Activated naive CD8-positive, alpha-beta T cell treated with anti-CD3 and anti-CD28 coated beads, Interleukin-2, amount 10 ng/mL, durations not matched to agents 7 days and 5 days (primary cell): ENCODE measurements at places on chromosomes 4 and X. TPM values are rescaled to one million over a fixed set of nuclear protein-coding genes. Genes with fewer than 3 reads are reported as not detected.
A peak's percentile ranks its signal among the peaks of the same experiment; 100 is the strongest.

Gene PDK3
- 32.4 TPM for total RNA-seq

GRCh38 chr4:55499495-55499894 lies 47.2 kb downstream of the CLOCK start:
- H3K27me3 ChIP-seq, result no peaks in the 10 kb centered on the region
- no peak for DNase-seq
- H3K4me3 ChIP-seq, result no peak overlapping the region

GRCh38 chr4:139670775-139671174 lies 5.2 kb downstream of the MGST2 start:
- peaks cover 18% of the 10 kb centered on the region for H3K4me1 ChIP-seq
- peaks cover 5% of the 10 kb centered on the region for H3K27me3 ChIP-seq
- no peak overlapping the region for H3K4me3 ChIP-seq
- no peak overlapping the region for H3K27ac ChIP-seq

GRCh38 chr4:47639531-47639930 lies 154.5 kb downstream of the ATP10D start:
- peaks cover 14% of the 10 kb centered on the region for H3K27me3 ChIP-seq
- no peaks in the 10 kb centered on the region for H3K36me3 ChIP-seq
- peaks cover 1% of the 10 kb centered on the region for H3K4me1 ChIP-seq

GRCh38 chr4:127759228-127759820 lies 22.8 kb upstream of the HSPA4L start:
- no peak overlapping the region for H3K4me3 ChIP-seq
- peaks cover 3% of the 10 kb centered on the region for H3K27me3 ChIP-seq
- no peak for DNase-seq
- H3K27ac ChIP-seq, result no peak overlapping the region
- no peaks in the 10 kb centered on the region for H3K4me1 ChIP-seq

- H3K36me3 ChIP-seq, result peaks cover 35% of the 10 kb centered on the region
- no peak overlapping the region for H3K27ac ChIP-seq
- DNase-seq, result no peak
- peaks cover 8% of the 10 kb centered on the region for H3K4me1 ChIP-seq
Observed at GRCh38 chr4:38075370-38076152, 115.4 kb downstream of the PTTG2 start.

- DNase-seq, result no peak
- H3K27ac ChIP-seq, result no peak overlapping the region
- H3K27me3 ChIP-seq, result peaks cover 48% of the 10 kb centered on the region
Observed at GRCh38 chrX:50469206-50469605, 1.4 kb downstream of the DGKK start.

- H3K27ac ChIP-seq, result no peak overlapping the region
- no peak overlapping the region for H3K4me3 ChIP-seq
- no peaks in the 10 kb centered on the region for H3K27me3 ChIP-seq
- H3K4me1 ChIP-seq, result no peaks in the 10 kb centered on the region
- no peaks in the 10 kb centered on the region for H3K36me3 ChIP-seq
Observed at GRCh38 chr4:120399826-120400225, 333.2 kb upstream of the MAD2L1 start.

DNA sequence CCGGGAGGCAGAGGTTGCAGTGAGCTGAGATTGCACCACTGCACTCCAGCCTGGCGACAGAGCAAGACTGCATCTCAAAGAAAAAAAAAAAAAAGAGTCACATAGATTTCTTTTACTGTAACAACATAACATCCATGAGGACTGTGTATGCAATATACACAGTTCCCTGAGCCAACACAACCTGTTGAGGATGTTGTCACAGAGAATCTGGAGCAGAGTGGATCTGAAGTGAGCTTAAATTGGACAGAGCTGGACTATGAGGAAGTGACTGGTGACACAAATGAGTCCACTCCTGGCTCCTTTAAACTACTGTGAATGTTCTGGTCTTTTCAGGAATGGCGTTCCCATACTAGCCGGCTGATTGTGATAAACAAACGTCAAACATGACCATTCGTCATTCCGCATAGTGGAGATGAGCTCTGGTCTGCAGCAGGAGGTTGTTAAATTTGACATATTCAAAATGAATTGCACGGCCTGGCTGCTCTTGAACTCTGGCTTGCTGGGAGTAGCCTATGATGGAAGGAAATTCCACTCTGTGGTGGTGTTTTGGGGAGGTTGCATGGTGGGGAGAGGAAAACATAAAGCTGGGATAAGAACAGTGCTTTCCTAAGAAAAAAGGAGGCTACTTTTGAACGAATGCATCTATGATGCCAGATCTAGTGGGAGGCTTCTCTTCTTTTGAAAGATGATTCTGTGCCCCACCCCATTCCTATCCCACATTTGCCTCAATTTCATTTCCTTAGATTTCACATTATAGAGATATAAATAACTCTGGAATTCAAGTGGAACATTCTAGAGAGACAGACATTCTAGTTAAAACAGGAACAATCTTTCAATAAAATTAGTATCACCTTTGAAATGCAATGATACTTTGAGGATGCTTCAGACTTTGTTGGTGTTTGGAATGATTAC lies 149.5 kb downstream of the SHROOM3 start:
- H3K27me3 ChIP-seq, result peaks cover 47% of the 10 kb centered on the region
- no peak overlapping the region for H3K4me3 ChIP-seq
- no peaks in the 10 kb centered on the region for H3K36me3 ChIP-seq
- no peak overlapping the region for H3K27ac ChIP-seq
- H3K4me1 ChIP-seq, result peaks cover 2% of the 10 kb centered on the region
- no peak for DNase-seq

- no peak overlapping the region for H3K27ac ChIP-seq
- no peaks in the 10 kb centered on the region for H3K27me3 ChIP-seq
- no peak overlapping the region for H3K4me3 ChIP-seq
- H3K36me3 ChIP-seq, result no peaks in the 10 kb centered on the region
- no peaks in the 10 kb centered on the region for H3K4me1 ChIP-seq
Observed at GRCh38 chrX:5180135-5180741, 1048.4 kb downstream of the NLGN4X start.

DNA sequence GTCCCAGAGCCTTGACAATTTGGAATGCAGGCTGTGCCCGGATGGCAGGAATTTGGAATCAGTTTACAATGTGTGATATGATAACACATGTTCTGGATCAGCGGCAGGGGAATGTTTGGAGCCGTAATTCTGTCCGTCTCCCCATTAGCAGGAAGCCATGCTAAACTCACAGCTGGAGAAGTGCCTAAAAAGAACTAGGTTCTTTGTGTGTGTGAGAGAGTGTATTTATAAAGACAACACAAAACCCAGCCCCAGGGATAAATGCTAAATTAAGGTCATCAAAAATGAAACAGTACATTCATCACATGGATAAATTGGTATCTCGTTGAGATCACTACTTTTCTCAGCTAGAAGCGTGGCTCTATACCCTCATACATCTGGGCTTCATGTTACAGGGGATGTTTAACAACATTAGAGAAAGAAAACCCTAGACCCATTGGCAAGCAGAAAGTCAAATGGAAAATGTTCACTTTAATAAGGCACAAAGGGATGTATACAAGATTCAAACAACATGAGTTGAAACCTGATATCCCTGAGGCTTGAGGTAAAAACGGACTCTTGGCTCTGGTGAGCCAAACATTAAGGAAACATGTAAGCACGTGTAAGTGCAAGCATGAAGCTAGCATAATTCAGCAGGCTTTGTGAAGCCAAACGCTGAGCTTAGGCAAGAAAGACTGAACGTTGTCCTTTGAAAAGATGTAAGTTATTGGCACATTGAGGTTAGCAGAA lies 18.0 kb upstream of the TMEM131L start:
- H3K4me3 ChIP-seq, result no peak overlapping the region
- H3K4me1 ChIP-seq, result peaks cover 26% of the 10 kb centered on the region
- H3K27me3 ChIP-seq, result no peaks in the 10 kb centered on the region
- H3K36me3 ChIP-seq, result no peaks in the 10 kb centered on the region

DNA sequence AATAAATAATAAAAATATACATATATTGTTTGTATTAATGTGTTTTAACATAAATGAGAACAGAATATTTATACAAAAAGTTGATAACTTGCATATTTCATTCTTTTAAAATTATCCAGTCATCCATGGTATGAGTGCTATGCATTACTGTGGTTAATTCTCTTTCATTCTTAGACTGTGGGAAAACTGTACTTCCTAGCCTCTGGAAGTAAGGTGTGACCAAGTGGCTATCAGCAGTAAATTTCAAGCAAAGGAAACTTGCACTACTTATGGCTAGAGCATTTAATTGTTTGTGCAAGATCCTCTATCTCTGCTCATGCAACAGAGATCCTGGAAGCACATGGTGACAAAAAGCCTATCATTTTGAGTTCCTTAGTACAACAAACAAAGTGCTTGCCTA lies 1054.5 kb upstream of the PABPC4L start:
- no peak overlapping the region for H3K4me3 ChIP-seq
- H3K27me3 ChIP-seq, result no peaks in the 10 kb centered on the region
- no peaks in the 10 kb centered on the region for H3K36me3 ChIP-seq
- no peak overlapping the region for H3K27ac ChIP-seq

DNA sequence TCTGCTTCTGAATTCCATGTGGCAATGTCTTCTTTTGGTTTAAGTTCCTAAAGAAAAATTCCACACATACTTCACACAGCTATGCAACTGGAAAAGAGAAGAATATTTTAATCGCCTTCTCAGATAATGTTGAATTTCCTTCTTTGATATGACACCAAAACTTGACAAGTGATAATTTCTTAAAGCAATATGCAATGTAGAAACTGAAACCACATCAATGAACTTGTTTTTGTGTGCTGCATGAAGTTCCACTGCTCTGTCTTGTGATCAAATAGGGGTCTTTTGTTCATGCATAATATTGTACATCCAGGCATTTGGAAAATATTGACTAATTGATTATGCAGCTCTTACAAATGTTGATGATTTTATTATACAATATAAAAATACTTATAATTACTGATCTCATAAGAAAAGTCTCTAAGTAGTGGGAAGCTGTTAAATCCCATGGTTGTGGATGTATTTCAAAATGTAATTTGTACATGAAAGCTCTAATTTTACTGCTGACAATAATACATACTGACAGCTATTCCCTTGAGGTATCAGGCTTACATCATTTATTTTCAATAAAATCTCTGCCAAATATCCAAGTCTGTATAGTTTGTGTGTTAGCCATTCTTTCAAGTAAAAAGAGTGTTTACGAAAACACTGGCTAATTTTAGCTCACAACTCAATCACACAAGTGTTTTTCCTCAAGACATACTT lies 56.5 kb downstream of the AGA start:
- no peaks in the 10 kb centered on the region for H3K36me3 ChIP-seq
- DNase-seq, result no peak
- no peak overlapping the region for H3K4me3 ChIP-seq

- DNase-seq, result no peak
- H3K4me3 ChIP-seq, result no peak overlapping the region
- H3K27me3 ChIP-seq, result no peaks in the 10 kb centered on the region
- no peaks in the 10 kb centered on the region for H3K4me1 ChIP-seq
Observed at GRCh38 chr4:83725336-83726085, 189.6 kb downstream of the GPAT3 start.

Gene PPBP
- not detected for total RNA-seq

Gene CXCL1
- not detected for total RNA-seq

GRCh38 chrX:25068340-25068739 lies 52.6 kb upstream of the ARX start:
- H3K36me3 ChIP-seq, result no peaks in the 10 kb centered on the region
- H3K27me3 ChIP-seq, result peaks cover 4% of the 10 kb centered on the region
- DNase-seq, result no peak
- peak overlapping the region; percentile 12 for H3K27ac ChIP-seq
- H3K4me1 ChIP-seq, result peaks cover 7% of the 10 kb centered on the region

Gene AFM
- not detected for total RNA-seq

Gene IL9R
- 30.5 TPM for total RNA-seq

Gene TMEM271
- total RNA-seq, result not detected

Gene USP17L10
- not detected for total RNA-seq

DNA sequence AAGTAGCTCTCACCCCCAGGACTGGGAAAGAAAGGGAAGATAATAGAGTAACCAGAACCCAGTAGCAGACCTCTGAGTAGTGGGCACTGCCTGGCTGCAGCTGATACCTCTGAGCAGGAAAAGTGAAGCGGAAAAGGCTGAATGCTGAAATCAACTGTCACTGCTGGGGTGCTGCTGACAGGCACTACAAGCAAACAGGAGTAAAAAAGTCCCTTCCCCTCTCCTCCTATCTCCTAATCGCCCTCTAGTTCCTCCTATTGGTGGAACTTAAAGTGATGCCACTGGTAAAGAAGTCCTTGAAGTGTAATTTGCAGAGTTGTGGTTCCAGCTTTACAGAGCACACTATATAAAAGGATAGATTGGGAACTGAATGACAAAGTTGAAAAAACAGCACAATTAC lies 32.8 kb upstream of the GLRB start:
- H3K4me1 ChIP-seq, result no peaks in the 10 kb centered on the region
- H3K36me3 ChIP-seq, result no peaks in the 10 kb centered on the region
- no peak for DNase-seq
- H3K27me3 ChIP-seq, result no peaks in the 10 kb centered on the region

- H3K27me3 ChIP-seq, result peaks cover 30% of the 10 kb centered on the region
- H3K27ac ChIP-seq, result no peak overlapping the region
- no peaks in the 10 kb centered on the region for H3K36me3 ChIP-seq
- DNase-seq, result no peak
- H3K4me3 ChIP-seq, result no peak overlapping the region
Observed at GRCh38 chrX:153649178-153649914, 2.3 kb downstream of the DUSP9 start.

DNA sequence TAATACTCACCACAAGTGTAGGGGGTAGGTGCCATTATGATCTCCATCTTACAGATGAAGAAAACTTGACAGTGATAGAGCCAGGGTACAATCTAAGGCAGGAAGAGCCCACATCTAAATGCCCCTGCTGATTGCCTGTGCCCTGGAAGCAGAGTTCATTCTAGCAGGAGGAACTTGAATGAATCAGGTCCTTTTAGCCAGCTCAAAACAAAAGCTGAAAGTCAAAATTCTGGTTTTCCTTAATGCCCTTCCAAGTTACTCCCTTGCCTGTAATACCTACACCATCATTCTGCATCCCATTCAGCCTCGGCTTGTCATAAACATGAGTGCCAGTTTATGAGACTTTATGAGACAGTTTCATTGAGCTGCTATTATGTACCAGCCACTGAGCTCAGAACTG lies 89.6 kb downstream of the SCD5 start:
- H3K27ac ChIP-seq, result no peak overlapping the region
- no peaks in the 10 kb centered on the region for H3K4me1 ChIP-seq
- H3K27me3 ChIP-seq, result peaks cover 3% of the 10 kb centered on the region
- DNase-seq, result no peak

DNA sequence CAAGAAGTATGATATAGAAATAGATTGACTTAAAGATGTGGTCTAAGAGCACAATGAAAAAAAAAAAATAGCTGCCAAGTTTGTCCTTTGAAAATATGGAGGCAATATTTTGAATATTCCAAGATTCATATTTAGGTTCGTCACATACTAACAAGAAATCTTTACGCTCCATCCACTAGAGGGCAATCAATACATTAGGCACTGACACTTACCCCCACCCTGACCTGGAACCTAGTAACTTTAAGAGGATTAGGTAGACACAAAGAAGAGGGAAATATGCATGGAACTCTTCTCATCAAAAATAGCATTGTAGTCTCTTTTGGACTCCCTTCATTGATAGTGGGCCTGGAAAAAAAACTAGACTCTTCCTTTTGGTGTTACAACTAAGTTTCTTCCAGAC lies 1108.1 kb downstream of the PCDH19 start:
- H3K4me3 ChIP-seq, result no peak overlapping the region
- no peaks in the 10 kb centered on the region for H3K27me3 ChIP-seq
- no peaks in the 10 kb centered on the region for H3K36me3 ChIP-seq
- no peak for DNase-seq
- no peak overlapping the region for H3K27ac ChIP-seq
